Epithelial cell of alveolus of lung (primary cell): ENCODE measurements at places on chromosomes 7 and 10. TPM values are rescaled to one million over a fixed set of nuclear protein-coding genes. Genes with fewer than 3 reads are reported as not detected.

Gene ASZ1
- total RNA-seq = 0.24 TPM in 1 of 2 replicates, not detected in the other

Gene TDRD1
- not detected in 2 replicates for total RNA-seq

Gene PRR15
- total RNA-seq = 0.16 and 4.5 TPM in 2 replicates

Gene SUN3
- total RNA-seq = not detected in 2 replicates

Gene CEP55
- total RNA-seq = 8.3 and 39.0 TPM in 2 replicates

Gene DENND11
- 3.9 and 6.8 TPM in 2 replicates for total RNA-seq

Gene PDAP1
- total RNA-seq = 97.0 and 105 TPM in 2 replicates

Gene CLDN3
- total RNA-seq = not detected in 2 replicates

Gene HYAL4
- total RNA-seq = not detected in 2 replicates

Gene JCAD
- total RNA-seq = 9.8 and 12.2 TPM in 2 replicates

Gene OR2A5
- total RNA-seq = not detected in 2 replicates

Gene GIMAP7
- 0.13 TPM in 1 of 2 replicates, not detected in the other for total RNA-seq

Gene STK32C
- total RNA-seq = 4.6 and 5.7 TPM in 2 replicates

Gene MUC3A
- total RNA-seq = not detected in 2 replicates

Gene ACHE
- total RNA-seq = 1.7 and 3.7 TPM in 2 replicates

Gene ASB10
- not detected in 2 replicates for total RNA-seq

Gene TRIM4
- total RNA-seq = 18.9 and 40.1 TPM in 2 replicates
